ENCODE measurements at places on chromosomes 2 and 18. TPM values are rescaled to one million over a fixed set of nuclear protein-coding genes. Genes with fewer than 3 reads are reported as not detected.

KCNK3 gene
- 3.9 TPM for total RNA-seq

IL1RL1 gene
- total RNA-seq: 108 TPM

TRIM43B gene
- not detected for total RNA-seq

ABCB11 gene
- not detected for total RNA-seq

EPG5 gene
- total RNA-seq: 12.7 TPM

IL18RAP gene
- total RNA-seq: 0.26 TPM

ERICH2 gene
- not detected for total RNA-seq

Measured in epithelial cell of alveolus of lung (primary cell).